ENCODE measurements at places on chromosomes 2 and 18.
A peak's percentile ranks its signal among the peaks of the same experiment; 100 is the strongest.

DNA sequence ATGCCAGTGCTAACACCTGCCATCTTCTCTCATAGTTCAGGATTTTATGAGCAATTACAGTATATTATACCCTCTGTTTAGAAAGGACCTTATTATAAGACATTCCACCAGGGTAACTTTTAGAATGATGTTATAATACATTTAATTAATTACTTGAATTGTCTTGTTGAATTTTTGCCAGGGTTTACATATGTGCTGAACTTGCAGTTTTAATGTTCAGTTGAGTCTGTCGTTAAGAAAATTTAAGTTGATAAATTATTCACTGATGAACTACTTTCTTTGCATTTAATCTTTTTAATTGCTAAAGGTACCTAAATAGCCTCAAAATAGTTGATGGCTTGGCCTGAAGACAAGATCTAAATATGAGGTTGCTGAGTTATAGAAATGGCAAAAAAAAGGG is 68.1 kb downstream of the SCN2A start:
- DNase-seq = no peak

GRCh38 chr2:138723196-138723987 is 56.8 kb downstream of the NXPH2 start:
- no peak for DNase-seq

GRCh38 chr18:56337507-56337906 is 300.9 kb downstream of the TXNL1 start:
- DNase-seq = no peak

- no peak for DNase-seq
Observed at GRCh38 chr2:4678927-4679326, 975.6 kb downstream of the DCDC2C start.

DNA sequence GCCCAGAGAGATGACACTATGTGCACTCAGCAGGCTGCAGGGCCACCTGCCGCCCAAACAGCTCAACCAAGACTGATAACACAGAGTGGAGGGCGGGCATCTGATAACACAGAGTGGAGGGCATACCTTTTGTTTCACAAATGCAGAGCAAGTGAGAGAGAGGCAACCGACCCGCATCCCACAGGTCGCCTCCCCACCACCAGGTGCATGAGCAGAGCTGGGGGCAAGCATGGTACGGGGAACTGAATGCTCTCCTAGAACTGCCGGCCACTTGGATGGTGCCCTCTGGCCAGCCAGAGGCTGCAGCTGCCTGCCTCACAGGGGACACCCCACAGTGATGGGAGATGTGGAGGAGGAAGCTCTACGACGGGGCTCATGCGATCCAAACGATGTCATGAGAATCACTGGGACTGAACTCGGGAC is 49.5 kb downstream of the ANO7 start:
- DNase-seq = peak; percentile 26

GRCh38 chr2:240452462-240453256 is 17.2 kb downstream of the GPC1 start:
- DNase-seq = peak; percentile 53

GRCh38 chr2:53756644-53757043 is 11.0 kb upstream of the CHAC2 start:
- DNase-seq = no peak

DNA sequence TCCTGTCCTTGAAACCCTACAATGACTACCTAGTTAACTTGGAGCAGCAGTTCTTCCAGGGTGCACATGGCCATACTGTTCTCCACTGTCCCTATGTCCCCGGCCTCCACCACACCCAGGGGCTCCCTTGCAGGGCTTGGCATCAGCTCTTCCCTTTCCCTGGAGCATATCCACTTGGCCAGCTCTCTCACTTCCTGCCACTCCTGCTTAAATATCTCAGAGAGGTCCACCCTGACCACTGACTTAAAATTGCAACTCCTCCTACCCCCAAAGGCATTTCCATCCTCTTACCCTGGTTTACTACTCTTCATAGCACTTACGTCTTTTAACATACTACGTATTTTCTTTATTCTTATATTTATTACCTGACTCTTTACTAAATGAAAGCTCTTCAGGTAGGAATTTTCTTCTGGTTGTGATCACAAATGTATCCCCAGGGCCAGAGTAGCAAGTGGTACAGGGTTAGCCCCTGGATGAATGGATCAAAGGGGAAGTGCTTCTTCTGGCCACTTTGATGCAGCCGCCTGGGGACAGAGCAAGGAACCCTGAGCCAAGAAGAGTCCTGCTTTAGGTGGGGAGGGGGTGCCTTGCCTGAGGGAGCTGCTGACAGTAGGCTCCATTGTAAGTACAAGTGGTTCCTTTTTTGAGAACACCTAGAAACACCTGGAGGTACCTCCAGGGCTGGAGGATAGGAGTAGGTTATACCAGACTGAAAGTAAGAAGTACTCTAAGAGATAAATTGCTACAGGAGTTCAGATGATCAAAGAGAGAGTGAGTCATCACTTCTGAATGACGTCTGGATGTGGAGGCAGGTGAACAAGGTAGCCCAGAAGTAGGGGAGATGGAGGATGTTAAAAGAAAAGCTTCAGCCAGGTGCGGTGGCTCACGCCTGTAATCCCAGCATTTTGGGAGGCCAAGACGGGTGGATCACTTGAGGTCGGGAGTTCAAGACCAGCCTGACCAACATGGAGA is 82.2 kb downstream of the SOCS6 start:
- DNase-seq = no peak

- DNase-seq = no peak
Observed at GRCh38 chr18:12041561-12041960, 52.1 kb upstream of the ANKRD62 start.

GRCh38 chr2:41741951-41742595 is 305.7 kb upstream of the PKDCC start:
- DNase-seq = no peak

- DNase-seq = no peak
Observed at GRCh38 chr2:241601841-241602240, 35.1 kb downstream of the THAP4 start.

GRCh38 chr2:219510512-219511135 is 3.7 kb upstream of the ASIC4 start:
- no peak for DNase-seq

GRCh38 chr2:223674998-223675609 is 72.9 kb upstream of the SCG2 start:
- no peak for DNase-seq

GRCh38 chr2:72062336-72062735 is 85.3 kb downstream of the CYP26B1 start:
- DNase-seq = no peak

GRCh38 chr2:235866373-235866772 is 301.8 kb downstream of the GBX2 start:
- DNase-seq = no peak

DNA sequence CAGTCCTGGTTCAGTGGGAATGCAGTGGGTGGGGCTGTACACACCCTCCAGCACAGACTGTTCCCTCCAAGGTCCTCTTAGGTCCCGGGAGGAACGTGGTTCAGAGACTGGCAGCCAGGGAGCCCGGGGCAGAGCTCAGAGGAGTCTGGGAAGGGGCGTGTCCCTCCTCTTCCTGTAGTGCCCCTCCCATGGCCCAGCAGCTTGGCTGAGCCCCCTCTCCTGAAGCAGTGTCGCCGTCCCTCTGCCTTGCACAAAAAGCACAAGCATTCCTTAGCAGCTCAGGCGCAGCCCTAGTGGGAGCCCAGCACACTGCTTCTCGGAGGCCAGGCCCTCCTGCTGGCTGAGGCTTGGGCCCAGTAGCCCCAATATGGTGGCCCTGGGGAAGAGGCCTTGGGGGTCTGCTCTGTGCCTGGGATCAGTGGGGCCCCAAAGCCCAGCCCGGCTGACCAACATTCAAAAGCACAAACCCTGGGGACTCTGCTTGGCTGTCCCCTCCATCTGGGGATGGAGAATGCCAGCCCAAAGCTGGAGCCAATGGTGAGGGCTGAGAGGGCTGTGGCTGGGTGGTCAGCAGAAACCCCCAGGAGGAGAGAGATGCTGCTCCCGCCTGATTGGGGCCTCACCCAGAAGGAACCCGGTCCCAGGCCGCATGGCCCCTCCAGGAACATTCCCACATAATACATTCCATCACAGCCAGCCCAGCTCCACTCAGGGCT is 17.5 kb upstream of the FAHD2A start:
- no peak for DNase-seq

- DNase-seq = no peak
Observed at GRCh38 chr2:20061476-20061875, 10.0 kb upstream of the LAPTM4A start.

GRCh38 chr2:54558188-54559005 is 102.3 kb downstream of the SPTBN1 start:
- DNase-seq = peak; percentile 79

DNA sequence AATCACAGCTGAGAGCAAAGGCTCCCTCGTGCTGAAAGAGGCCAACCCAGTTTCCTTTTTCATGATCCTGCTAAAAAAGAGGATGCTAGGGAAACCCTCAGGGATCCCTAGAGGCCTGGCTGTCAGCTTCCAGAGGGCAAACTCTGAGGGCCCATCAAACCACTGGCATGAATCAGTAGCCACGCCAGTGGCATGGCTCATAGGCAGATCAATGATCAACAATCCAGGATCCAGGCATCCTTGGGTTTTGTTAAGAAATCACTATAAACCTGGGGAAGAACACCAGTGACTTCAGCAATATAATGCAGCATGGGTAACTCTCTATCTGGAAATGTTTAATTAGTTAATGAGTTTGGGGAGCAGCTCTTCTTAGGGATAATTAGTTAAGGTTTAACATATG is 286.5 kb downstream of the C1D start:
- no peak for DNase-seq

DNA sequence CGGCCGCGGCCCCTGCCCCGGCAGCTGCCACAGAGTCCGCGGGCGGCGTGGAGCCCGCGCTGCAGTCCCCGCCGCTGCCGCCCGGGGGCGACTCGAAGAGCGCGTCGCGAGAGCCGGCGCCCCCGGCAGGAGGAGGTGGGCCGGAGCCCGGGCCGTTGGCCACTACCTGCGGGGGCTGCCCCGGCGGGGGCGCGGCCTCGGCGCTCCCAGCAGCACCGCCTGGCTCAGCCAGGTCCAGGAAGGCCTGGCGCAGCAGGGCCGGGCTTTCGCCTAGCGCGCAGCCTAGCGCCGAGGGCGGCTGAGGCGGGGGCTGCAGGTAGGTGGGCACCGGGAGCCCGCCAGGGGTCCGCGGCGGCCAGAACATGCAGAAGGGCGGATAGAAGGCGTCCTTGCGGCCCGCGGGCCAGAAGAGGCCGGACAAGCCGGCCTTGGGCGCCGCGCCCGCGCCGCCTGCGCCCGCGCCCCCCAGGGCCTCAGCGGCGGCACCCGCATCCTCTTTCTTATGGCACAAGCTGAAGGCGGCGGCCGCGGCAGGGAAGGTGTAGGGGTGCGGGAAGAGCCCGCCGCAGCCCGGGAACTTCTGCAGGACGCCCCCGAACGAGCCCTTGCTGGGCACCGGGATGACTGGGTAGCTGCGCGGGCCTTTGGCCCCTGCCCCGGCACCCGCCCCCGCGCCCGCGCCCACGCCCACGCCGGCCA is 3.9 kb downstream of the SKOR2 start:
- DNase-seq = no peak

GRCh38 chr2:97660775-97661389 is 3.0 kb downstream of the ACTR1B start:
- no peak for DNase-seq

GRCh38 chr2:181578829-181579228 is 78.1 kb downstream of the CERKL start:
- DNase-seq = no peak

- DNase-seq = no peak
Observed at GRCh38 chr2:36384454-36384853, 28.9 kb downstream of the CRIM1 start.
